ENCODE measurements at places on chromosomes 5 and 9.

DNA sequence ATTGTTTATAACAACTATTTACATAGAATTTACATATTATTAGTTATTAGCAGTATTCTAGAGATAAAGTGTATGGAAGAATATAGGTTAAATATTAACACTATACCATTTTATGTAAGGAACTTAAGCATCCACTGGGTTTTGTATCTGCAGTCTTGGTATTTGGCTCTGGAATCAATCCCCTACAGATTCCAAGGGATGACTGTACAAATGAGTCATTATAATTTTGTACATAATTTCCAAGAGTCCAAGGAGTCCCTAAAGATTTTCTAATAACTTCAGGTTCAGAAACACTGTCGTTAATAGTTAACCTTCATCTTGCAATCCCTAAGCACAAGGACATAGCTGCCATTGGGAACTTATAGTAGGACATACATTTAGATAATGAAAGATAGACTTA is 254.8 kb upstream of the PDE4D start:
- no peak for DNase-seq

GRCh38 chr9:91914404-91914803 is 35.6 kb downstream of the ROR2 start:
- no peak for DNase-seq

DNA sequence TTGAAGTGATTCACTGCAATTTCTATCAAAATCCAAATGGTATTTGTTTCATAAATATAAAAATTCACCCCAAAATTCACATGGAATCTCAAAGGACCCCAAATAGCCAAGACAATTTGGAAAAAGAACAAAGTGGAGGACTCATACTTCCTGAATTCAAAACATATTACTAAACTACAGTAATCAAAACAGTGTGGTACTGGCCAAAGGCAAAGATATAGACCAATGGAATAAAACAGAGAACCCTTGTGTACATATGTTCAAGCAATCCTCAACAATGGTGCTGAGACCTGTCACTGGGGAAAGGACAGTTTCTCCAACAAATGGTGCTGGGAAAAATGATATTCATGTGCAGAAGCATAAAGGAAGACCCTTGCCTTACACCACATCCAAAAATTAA is 14.0 kb downstream of the OBP2B start:
- DNase-seq, result no peak

DNA sequence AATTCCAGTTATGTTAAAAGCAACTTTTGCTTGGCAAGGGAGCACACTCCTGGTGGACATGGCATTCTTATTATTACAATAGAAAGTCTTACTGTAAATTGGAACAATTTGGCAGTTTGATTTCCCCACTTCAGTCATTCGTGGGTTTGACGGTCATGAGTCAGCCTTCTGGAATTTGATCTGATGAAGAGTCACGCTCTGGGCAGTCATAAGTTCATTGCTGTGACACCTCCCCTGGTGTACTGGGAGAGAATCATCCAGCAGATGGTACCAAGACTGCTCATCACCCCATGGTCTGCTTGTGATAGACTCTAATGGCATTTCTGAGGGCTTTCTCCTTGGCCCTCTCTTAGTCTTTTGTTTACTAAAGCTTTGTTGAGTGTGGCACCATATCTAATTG is 53.8 kb downstream of the GLRA1 start:
- DNase-seq, result no peak

GRCh38 chr9:131977109-131977838 is 102.4 kb downstream of the MED27 start:
- DNase-seq, result no peak

GRCh38 chr9:29548436-29548835 is 1975.2 kb upstream of the C9orf72 start:
- no peak for DNase-seq

GRCh38 chr5:102578362-102578761 is 79.6 kb upstream of the SLCO6A1 start:
- DNase-seq, result no peak

DNA sequence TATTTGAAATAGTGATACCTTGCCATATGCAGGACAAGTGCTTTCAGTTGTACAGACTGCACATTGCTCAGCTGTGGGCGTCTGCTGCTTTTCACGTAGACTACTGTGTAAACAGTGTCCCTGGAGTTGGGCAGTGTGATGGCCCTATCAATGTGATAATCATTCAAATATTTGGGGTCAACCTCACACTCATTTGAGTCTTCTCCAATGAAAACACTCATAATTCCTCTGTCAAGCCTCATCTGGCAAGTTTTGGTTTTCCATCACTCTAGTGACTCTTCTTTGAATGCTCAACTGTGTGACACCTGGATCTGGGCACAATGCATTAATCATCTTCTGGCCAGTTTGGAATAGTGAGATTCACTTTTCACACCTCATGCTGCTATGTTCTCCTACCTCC is 64.4 kb downstream of the UGCG start:
- DNase-seq, result no peak

DNA sequence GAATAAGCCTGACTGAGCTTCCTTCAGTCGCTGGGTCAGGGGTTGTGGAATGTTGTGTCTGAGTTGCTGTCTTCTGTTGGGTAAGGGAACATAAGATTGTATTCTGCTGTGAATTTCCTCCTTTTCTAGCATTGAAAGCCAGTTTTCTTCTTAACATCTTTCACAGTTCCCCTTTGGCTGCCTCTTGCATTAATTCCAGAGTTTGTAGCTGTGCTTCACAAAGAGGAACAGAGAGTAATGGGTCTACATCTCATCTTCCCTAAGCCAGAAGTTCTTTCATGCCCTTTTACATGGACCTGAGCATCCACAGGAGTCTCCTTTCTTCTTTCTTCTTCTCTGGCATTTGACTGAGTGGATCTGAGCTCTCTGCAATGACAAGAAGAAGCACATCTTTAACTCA is 686.8 kb downstream of the KCTD16 start:
- no peak for DNase-seq

DNA sequence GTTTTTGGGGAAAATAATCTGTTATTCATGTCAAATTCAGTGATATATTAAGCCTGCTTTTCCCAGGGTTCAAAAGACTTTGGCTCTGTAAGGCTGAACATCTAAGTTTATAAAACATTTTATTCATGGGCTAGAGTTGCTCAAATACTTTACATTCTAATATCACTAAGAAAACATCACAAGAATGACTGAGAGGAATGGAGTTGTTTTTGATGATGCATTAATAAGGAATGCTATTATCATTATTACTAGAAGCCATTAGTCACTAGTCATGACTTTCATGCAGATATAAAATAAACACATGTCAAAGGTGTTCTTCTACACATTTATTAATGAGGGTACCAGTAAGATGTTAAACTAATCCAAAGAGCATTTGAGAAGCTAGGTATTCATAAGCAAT is 185.5 kb upstream of the KCNN2 start:
- DNase-seq, result no peak

DNA sequence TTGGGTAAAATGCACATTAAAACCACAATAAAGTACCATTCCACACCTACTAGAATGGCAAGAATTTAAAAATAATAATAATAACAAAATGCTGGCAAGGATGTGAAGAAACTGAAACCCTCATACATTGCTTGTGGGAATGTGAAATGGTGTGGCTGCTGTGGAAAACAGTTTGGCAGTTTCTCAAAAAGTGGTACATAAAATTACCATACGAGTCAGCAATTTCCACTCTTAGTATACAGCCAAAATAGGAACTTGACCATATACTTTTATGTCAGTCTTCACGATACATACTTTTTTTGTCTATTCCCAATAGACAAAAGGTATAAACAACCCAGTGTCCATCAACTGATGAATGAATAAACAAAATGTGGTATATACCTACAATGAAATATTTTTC is 15.6 kb downstream of the FKBP15 start:
- DNase-seq, result no peak

- DNase-seq, result no peak
Measured at GRCh38 chr5:57199866-57200265, 26.0 kb downstream of the GPBP1 start.

GRCh38 chr9:125538092-125538473 is 168.9 kb downstream of the MAPKAP1 start:
- DNase-seq, result no peak
